ENCODE measurements at places on chromosomes 6 and 20.

- DNase-seq = no peak
Measured at GRCh38 chr6:145885431-145885830, 70.8 kb upstream of the FBXO30 start.

- DNase-seq = no peak
Measured at GRCh38 chr20:38722683-38723016, 1.6 kb upstream of the SLC32A1 start.

DNA sequence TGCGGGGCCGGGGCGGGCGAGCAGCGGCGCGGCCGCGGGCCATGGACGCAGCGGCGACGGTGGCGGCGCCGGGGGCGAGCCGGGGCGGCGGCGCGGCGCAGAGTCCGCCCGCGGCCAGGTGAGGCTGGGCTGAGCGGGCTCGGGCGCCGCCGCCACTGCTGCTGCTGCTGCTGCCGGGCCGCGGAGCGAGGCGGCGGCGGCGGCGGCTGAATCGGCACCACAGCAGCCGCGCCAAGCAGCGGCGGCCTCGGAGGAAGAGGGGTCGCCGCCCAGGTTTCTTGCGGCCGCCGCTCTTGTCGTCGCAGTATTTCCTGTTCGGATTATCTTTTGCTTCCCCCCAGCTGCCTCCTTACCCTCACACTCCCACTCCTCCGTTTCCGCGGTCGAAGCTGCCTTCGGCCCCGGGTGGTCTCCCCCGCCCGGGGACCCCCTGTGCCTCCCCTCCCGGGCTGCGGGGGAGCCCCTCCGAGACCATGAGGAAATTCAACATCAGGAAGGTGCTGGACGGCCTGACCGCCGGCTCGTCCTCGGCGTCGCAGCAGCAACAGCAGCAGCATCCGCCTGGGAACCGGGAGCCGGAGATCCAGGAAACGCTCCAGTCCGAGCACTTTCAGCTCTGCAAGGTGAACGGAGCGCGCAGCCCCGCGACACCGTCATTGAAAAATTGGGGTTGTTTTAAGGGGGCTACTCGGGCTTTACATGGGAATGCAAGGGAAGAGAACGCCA, at the start of gene STXBP5:
STXBP5 (plus strand) TSS at position 358 of the 726 bp plus-strand sequence; CDS start at position 474, 116 bp downstream.
- peak; percentile 39 for DNase-seq

DNA sequence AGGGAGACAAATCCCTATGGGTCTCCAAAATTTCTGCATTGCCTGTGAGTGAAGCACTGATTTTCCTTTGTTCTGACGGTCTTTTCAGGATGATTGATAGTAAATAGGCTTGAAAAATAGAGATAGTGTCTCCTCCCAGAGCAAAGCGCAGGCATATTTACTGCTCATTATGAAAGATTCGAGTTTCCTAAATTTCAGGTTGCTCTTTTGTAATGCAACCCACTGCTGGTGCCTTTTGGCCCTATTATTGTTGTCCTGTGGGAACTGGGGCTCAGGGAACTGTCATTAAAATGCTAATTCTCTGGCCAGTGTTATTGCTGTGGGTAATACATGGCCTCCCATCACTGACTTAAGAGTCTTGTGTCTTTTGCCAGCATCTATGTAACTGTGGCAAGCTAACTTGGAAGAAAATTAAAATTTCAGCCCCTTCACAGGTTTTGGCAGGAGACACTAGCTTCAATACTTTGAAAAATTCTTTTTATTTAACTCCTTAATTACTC, 754.1 kb upstream of the MAP3K7 start:
- no peak for DNase-seq

- no peak for DNase-seq
Measured at GRCh38 chr6:22078288-22078687, 218.5 kb downstream of the PRL start.

DNA sequence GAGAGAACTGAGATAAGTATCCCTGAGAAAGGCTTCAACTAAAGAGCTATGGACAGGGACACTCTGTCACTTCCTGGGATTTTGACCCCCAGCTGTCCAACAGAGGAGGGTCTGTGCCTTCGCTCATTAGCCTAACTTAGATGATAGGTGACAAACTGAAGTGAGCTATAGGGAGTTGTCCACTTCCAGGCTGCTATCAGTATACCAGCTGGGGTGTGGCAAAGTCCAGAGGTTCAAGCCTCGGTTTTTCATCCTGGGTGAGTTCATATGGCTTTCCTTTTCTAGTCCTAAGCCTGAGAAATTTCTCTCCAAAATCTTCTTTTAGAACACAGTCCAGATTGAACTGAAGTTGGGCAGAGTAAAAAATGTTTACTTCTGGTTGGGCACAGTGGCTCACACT, 5.9 kb upstream of the PAQR8 start:
- DNase-seq = no peak

- no peak for DNase-seq
Measured at GRCh38 chr6:21971541-21971940, 325.3 kb downstream of the PRL start.

GRCh38 chr6:9334979-9335378, 899.6 kb upstream of the SLC35B3 start:
- no peak for DNase-seq

Measured in CD4-positive, alpha-beta T cell treated with Interleukin-12 subunit alpha and Interleukin-12 subunit beta, for 1 hour (primary cell).